ENCODE measurements at places on chromosomes 6 and 20.
A peak's percentile ranks its signal among the peaks of the same experiment; 100 is the strongest.

GRCh38 chr20:17538517-17539170, 7.5 kb upstream of the BFSP1 start:
- DNase-seq: no peak

GRCh38 chr6:139131736-139132280, 3.1 kb upstream of the HECA start:
- DNase-seq: no peak

GRCh38 chr6:11515763-11516162, 21.8 kb upstream of the TMEM170B start:
- DNase-seq: no peak

DNA sequence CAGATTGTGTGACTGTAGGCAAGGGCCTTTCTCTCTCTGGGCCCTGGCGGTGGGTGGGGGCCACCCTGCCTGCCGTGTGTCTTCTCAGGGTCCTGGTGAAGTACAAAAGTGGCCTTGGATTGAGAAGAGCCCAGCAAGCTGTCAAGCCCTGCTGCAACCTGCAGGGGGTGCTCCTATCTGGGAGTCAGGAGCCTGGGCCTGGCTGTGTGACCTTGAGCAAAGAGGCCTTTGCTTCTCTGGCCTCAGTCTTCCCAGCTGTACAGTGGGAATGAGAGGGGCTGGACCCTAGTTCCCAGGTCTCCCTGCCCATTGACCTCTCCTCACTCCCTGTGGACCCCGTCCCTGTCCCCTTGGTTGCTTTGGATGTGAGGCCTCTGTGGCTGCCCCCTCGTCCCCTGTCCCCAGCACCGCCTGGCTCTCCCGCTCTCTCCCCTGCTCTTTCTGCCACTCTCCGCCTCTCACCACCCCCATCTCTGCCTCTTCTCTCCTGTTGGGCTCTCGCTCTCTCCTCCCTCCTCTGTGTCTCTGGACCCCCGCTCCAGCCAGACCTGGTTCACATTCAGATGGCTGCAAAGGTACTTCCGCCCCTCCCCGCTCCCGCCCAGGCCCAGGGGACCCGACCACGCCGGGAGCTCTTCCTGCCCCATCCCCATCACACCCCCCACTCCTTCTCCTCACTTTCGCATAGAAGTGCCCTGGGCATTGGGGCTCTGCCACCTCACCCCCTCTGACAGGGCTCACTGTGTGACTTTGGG, 46.7 kb downstream of the SRC start:
- DNase-seq: no peak

DNA sequence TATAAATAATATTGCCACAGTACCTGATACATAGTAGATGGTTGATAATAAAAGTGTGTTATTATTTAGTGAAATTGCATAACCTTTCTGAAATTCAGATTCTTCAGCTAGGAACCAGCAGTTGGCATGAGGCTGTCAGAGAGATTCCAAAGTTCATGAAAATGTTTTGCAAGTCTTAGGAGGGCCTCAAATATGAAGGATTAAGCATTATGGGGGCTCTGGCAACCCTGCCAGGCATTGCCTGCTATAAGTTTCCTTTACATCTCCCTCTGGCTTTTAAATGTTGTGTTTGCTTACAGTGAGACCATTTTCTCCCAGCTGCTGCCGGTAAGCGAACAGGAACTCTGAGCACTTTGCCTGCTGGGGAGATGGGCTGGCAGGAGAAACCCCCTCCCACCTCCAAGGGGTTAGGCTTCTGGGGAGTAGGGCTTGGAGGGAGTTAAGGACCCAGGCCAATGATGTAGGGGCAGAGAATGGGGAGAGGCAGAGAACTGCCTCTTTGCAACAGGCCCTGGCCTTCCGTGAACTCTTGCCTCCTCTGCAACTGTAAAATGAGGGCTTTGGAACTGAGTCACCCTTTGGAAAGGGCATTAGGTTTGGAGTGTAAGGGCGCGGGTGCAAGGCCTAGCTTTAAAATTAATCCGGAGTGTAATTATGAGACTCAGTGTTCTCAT, 33.2 kb upstream of the KIF3B start:
- DNase-seq: no peak

- no peak for DNase-seq
Observed at GRCh38 chr6:134873500-134874388, 76.2 kb downstream of the ALDH8A1 start.

GRCh38 chr6:165086814-165087213, 222.6 kb downstream of the C6orf118 start:
- no peak for DNase-seq

DNA sequence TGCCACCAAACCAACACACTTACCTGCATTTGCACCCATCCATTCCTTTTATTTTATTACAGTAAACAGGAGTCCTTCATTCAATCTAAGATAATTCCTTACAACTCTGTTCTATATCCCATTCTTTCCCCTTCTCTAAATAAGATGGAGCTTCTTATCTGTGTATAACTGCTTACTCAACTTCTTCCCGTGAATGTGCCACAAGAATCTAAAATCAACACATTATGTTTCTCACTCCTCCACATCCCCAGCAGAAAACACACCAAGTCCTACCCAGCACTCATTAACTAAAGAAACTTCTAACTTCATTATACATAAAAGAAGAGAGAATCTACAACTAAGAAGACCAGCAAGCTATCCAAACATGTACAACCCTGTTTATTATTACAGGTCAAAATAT, 141.1 kb downstream of the COL21A1 start:
- no peak for DNase-seq

DNA sequence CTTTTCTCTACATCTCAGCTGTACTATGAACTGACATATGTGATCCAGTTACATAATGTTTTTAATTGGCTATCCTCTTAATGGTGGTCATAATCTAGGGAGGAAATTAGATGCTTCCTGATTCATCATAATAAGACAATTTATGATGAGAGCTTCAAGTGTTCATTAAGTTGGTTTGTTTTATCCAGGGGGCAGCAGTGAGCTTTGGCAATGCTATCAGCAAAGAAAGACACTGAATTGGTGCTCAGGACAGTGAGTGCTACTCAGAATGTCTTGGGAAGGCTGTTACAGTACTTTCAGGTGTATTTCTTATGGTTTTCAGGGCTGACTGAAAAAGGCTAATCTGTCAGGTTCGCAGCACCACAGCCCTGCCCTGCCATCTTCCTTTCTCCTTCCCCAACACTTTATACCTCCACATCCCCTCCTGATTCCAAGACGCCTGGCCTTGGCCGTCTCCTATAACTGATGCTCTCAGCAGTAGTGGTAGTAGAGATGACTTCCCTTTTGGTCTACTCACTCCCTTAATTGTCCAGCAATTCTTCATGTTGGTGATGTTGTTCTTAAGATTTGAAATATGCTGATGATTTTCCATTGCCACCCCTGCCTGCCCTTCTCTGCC, 67.0 kb upstream of the TNFAIP3 start:
- peak; percentile 31 for DNase-seq

DNA sequence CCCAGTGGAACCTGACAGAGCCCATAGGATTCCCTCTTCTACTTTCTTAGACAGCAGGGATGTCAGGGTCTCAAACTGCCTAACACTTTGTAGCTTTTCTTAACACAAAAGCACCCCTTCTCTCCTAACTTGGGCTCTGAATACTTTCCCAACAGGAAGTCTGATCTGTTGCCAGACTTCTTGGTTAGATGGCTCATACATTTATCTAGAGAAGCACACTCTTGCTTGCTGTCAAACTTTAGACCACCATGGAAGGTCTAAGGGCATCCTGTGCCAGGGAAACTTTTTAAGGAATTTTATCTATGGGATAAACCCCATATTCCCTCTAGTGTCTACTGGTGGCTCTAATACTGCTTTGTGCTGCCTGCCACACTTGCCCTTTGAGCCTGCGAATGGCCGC, 3.3 kb upstream of the C6orf136 start:
- DNase-seq: no peak

GRCh38 chr6:118709859-118710350, 58.5 kb upstream of the CEP85L start:
- peak; percentile 27 for DNase-seq

DNA sequence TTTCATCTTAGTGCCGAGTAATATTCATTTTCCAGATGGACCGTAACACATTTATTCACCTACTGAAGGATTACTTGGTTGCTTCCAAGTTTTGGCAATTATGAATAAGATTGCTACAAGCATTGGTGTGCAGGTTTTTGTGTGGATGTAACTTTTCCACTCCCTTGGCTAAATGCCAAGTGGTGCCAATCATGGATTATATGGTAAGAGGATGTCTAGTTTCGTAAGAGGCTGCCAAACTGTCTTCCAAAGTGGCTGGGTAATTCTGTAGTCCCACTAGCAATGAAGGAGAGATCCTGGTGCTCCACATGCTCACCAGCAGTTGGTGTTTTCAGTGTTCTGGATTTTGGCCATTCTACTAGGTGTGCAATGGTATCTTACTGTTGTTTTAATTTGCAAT, 117.1 kb downstream of the IRF4 start:
- no peak for DNase-seq
